ENCODE measurements at places on chromosomes 1 and 21.

- DNase-seq, result no peak
Measured at GRCh38 chr21:36422279-36423098, 37.3 kb downstream of the CHAF1B start.

GRCh38 chr1:227938911-227939790 is 8.6 kb downstream of the WNT9A start:
- no peak for DNase-seq

DNA sequence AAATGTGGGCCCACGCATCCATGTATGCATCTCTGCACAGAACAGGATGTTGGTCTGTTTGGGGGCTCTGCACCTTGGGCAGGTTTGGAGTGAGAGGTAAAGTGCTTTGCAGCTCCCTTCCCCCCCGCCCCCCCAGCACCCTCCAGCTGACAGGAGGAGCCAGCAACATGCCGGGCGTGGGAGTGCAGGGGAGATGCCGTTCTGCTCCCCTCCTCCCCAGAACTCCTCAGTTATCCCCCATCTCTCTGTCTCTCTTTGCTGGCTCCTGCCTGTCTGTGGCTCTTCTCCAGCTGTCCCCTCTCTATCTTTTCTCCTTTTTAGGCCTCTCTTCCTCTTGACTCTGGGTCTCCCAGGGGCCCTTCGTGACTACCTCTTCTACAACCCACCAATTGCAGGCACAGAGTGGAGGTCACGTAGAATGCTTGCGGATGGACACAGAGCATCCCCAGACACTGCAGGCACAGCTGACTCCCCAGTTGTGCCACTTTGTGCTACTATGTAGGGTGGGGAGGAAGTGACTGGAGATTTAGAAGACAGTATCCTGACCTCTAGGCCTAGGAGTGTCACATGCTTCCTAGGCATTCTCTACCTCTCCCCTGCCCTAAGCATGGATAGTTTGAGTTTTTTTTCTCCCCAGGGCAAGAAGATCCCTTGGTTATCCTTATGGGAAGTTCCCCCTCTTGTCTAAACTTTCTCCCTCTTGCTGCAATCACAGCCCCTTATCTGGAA is 1.7 kb upstream of the RORC start:
- no peak for DNase-seq

GRCh38 chr21:37675202-37675801 is 241.0 kb downstream of the KCNJ6 start:
- DNase-seq, result peak; percentile 29

GRCh38 chr1:52057876-52058415 is 1.9 kb downstream of the BTF3L4 start:
- DNase-seq, result no peak

DNA sequence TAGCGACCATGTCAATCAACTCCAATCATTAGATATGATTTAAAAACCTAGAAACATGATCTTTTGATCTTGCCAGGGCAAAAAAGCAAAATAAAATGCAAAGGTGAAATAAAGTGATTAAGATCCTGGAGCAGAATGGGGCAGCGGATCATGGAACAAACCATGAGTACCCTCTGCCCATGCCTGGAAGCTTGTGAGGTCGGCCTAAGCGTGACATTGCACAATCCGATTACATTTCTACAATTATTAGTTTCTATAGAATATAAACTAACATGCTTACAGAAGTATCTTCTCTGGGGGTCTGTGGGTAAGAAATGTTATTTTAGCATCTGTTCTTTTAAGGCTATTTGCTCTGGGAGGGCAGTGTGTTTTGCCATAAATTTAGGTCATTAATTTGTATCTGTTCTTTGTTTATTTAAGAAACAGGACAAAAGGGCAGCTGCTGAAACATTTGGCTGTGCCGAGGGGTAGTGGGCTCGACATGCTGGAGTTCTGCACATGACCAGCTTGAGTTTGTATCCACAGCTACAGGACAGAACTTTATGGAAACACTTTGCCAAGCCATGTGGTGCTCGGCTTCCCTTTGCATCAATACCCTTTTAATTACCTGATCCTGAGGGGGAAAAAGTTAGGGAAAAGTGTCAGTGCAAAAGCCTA is 55.9 kb downstream of the ZBTB18 start:
- no peak for DNase-seq

GRCh38 chr1:235757587-235758096 is 108.1 kb upstream of the GNG4 start:
- no peak for DNase-seq

DNA sequence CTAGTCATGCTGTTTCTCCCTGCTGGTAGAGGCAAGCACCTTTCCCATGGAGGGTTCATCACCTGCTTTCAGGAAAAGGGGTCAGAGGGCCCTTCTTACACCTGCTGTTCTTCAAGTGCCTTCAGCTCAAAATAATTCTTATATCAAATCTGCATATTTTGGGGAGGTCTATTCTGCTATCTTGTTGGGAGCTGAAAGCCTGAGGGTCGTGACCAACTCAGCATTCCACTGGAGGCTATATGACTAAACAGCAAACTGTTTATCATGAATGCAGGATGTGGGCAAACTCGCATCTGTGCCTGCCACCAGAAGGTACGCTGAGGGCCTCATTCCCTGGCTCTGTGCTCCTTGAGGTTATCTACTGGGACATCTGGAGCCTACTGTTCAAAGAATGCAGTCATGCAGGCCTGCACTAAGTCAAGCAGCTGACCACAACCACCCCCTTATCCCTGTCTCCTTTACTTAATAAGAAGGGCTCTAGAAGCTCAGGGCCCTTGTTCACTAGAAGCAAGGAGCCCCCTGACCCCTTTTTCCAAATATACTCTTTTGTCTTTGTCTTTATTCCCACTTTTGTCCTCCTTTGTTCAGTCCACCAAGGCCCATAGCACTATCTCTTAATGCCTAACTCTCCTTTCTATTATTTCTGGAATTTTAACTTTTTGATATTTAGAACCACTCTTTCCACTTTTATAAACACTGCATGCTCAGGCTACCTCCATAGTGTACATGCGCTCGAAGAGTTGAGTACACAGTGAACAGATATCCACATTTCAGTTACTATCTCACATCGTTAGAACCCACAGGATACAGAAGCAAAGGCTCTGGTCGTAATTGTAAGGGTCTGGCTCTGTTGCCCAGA is 4.5 kb upstream of the TRIM17 start:
- no peak for DNase-seq

GRCh38 chr1:204680461-204680860 is 5.1 kb downstream of the LRRN2 start:
- DNase-seq, result no peak

DNA sequence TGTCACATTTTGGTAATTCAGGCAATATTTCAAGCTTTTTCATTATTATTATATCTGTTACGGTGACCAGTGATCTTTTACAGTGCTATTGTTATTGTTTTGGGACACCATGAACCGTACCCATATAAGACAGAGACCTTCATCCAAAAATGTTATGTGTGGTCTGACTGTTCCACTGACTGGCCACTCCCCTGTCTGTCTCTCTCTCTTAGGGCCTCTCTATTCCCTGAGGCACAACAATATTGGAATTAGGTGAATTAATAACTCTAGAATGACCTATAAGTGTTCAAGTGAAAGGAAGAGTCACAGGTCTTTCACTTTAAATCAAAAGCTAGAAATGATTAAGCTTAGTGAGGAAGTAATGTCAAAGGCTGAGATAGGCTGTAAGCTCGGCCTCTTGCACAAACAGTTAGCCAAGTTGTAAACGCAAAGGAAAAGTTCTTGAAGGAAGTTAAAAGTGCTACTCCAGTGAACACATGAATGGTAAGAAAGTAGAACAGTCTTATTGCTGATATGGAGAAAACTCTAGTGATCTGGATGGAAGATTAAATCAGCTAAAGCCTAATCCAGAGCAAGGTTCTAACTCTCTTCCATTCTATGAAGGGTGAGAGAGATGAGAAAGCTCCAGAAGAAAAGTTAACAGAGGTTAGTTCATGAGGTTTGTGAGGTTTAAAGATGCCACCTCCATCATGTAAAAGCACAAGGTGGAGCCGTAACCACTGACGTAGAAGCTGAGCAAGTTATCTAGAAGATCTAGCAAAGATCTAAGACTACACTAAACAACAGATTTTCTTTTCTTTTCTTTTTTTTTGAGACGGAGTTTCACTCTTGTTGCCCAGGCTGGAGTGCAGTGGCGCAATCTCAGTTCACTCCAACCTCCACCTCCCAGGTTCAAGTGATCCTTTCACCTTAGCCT is 19.7 kb upstream of the DIPK1A start:
- DNase-seq, result peak; percentile 87

GRCh38 chr1:84103197-84103992 is 40.7 kb upstream of the PRKACB start:
- no peak for DNase-seq

DNA sequence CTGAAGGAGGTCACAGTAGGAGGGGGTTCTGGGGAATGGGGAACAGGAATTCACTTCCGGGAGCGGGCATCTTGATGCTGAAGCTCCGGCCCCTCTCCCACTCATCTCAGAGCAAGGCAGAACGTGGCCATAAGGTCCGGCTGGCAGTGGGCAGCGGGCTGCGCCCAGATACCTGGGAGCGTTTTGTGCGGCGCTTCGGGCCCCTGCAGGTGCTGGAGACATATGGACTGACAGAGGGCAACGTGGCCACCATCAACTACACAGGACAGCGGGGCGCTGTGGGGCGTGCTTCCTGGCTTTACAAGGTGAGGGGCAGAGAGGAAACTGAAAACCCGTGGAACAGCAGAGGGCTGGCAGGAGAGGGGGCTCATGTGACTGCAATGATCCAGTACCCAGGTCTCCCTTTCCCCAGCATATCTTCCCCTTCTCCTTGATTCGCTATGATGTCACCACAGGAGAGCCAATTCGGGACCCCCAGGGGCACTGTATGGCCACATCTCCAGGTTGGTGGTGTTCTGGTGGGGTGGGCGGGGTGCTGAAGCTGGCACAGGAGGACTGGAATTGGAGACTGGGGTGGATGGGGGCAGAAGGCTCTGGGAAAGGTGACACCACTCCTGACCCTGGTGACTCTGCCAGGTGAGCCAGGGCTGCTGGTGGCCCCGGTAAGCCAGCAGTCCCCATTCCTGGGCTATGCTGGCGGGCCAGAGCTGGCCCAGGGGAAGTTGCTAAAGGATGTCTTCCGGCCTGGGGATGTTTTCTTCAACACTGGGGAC is 3.0 kb downstream of the SLC27A3 start:
- DNase-seq, result no peak

DNA sequence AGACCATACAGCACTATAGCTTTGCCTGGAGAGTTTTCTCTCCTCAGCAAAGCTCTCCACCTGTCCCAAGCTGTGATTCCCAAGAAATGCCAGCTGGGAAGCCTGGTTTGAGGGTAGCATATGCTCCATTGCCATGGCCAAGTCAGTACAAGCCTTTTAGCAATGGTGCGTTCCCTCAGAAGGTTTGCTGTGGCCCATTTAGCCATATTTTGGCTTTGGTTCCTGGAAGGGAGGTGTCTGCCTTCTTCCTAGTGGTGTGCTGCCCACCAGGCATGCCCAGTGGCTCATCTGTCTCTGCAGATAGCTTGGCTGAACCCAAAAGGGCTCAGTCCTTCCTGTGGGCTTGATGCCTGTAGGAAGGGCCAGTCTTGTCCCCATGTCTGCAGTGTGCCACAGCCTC is 32.4 kb downstream of the GALNT2 start:
- DNase-seq, result no peak

DNA sequence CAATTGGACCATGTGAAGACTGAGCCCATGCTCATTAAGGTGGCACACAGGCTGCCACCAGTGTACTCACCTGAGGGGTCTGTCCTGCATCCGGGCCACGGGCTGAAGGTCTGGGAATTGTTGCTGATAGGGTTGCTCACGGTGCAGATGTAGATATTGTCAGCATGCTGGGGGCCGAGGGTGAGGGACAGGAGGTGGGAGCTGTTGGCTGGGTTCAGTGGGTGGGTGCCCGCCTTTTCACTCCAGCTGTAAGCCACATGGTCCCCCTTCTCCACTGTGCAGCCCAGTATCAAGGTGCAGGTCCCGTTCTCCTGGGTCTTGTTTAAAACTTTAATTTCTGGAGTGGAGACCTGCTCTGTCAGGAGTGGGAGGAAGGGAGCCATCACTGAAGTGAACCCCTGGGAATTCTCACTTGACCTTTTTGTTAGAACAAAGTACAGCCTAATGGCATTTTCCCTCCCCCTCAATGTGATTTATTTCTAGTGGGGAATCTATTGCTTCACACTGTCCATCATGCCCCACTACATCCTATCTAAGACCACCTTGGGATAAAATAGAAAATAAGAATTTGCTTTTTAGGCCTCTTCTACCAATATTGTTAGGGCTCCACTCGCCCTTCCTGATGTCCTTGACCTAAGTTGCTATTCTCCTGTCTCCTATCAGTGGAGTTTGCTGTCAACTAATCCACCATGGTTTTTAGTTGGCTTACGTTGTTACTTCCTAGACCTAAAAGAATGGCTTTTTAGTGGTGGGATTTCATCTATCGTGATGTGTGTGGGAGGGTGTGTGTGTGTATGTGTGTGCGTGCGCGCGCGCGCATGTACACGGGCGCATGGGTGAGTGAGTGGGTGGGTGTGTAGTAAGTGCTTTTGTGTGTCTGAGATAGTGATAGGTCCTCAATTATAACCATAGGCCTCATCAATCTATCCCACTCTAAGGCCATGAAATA is 12.0 kb downstream of the SLAMF1 start:
- no peak for DNase-seq

Measured in naive thymus-derived CD8-positive, alpha-beta T cell (primary cell).